ENCODE measurements at places on chromosomes 2 and 18.

DNA sequence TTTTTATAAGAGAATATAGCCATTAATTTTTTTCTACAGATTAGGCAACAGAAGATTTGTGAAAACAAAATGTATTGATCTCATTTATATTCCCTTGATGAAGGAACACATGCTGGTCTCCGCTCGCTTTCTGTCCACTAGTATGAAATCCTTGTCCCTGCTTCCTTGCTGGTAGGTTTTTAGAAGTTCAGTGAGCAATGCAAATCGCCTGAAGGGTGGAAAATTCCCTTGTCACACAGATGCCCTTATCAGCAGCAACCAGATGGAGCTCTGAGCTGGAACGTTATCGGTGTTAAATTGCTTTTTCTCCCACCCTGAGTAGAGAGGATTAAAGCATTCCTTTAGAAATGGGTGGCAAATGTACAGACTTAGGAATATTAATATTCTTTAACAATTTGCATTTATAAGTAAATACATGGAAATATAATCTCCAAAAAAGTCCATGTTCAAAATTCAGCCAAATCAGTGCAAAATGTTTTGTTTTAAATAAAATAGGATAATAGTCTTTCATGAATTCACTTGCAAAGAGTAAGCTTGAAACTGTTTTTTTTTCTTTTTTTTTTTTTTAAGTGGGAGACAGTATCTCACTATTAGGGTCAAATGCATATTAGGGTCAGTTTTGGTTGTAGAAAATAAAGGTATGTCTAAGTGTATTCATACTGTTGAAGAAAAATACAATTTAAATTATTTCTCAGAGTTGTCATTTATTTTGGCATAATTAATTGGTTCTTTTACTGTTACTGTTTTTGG, 164.0 kb upstream of the MYO3B start:
- DNase-seq: no peak

- no peak for DNase-seq
Measured at GRCh38 chr18:30556112-30556511, 486.4 kb downstream of the DSC3 start.

GRCh38 chr18:43622024-43622423, 344.7 kb upstream of the SYT4 start:
- DNase-seq: no peak

DNA sequence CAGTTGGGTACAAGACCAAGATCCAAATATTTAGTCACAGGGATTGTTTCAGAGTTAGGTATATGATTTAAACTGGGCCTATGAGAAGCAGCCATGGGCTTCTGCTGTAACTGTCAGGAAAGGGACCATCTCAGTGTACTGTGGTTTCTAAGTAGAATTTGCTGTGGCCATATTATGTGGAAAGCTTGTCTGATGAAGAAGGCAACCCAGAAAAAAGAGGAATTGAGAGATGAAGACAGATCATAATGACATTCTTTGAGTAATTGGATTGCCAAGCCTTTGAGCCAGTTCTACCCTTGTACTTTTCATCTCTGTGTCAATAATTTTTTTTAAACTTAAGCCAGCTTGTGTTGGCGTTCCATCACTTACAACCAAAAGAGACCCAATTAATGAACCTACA, 259.6 kb downstream of the NUP35 start:
- no peak for DNase-seq

DNA sequence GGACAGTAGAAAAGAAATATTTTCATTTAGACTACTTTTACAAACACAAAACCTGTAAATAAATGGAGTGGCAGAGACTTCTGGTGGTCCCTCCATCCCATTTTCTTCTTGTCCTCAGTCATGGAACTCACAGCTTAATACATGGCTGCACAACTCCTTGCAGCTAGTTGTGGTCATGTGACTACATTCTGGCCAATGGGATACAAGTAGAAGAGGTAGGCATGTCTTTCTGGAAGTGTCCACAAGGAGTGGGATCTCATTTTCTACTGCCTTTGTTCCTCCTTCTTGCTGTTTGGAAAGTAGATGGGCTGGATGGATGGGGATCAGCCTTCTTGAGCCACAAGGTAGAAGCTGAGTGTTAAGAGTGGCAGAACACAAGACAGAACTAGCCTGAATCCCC, 555.8 kb downstream of the SATB2 start:
- no peak for DNase-seq
